Stomach (tissue), 19 donors: ENCODE measurements at places on chromosomes 16 and 17. TPM values are rescaled to one million over a fixed set of nuclear protein-coding genes. Genes with fewer than 3 reads are reported as not detected.

- H3K36me3 ChIP-seq, result peaks cover 7% of the 10 kb centered on the region
- H3K4me3 ChIP-seq, result peak within 1 kb of the TSS; percentile 69
- peak; percentile 45 for DNase-seq
- peaks cover 31% of the 10 kb centered on the region for H3K4me1 ChIP-seq
- H3K27me3 ChIP-seq, result no peaks in the 10 kb centered on the region
Observed at GRCh38 chr16:31202414-31203375, at the start of gene PYCARD. Gene PYCARD, minus strand, starts transcription at chr16:31202760. Its CDS starts 70 bp downstream, at chr16:31202690.

DNA sequence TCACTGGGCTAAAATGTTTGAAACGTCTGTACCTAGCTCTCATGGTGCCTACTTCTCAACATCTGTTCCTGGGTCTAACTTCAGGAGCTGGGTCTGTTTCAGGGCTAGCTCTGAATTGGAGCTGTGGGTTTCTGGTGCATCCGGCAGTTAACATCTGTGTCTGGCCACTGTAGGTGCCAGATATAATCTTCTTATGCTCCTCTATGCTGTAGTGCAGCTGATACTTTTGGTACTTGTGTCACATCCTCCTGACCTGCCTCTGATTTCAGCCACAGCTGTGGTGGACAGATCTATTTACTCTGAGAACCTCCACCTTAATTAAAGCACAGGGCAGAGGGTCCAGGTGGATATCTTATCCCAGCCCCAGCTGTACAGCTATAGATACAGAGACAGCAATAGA lies 496.5 kb upstream of the CDH11 start:
- no peaks in the 10 kb centered on the region for H3K27me3 ChIP-seq
- H3K36me3 ChIP-seq, result no peaks in the 10 kb centered on the region
- H3K4me3 ChIP-seq, result no peak overlapping the region
- no peaks in the 10 kb centered on the region for H3K4me1 ChIP-seq

GRCh38 chr16:84791501-84791900 lies 28.3 kb upstream of the CRISPLD2 start:
- DNase-seq, result no peak
- H3K27me3 ChIP-seq, result no peaks in the 10 kb centered on the region
- H3K4me3 ChIP-seq, result no peak overlapping the region
- peaks cover 26% of the 10 kb centered on the region for H3K4me1 ChIP-seq
- H3K36me3 ChIP-seq, result no peaks in the 10 kb centered on the region
- H3K27ac ChIP-seq, result peak overlapping the region; percentile 47

- H3K4me1 ChIP-seq, result peaks cover 22% of the 10 kb centered on the region
- peak overlapping the region; percentile 54 for H3K4me3 ChIP-seq
- peak; percentile 73 for DNase-seq
- peaks cover 4% of the 10 kb centered on the region for H3K36me3 ChIP-seq
- H3K27ac ChIP-seq, result peak overlapping the region; percentile 80
Observed at GRCh38 chr17:47423406-47424295, 99.9 kb downstream of the EFCAB13 start.

- no peaks in the 10 kb centered on the region for H3K36me3 ChIP-seq
- H3K27ac ChIP-seq, result peak overlapping the region; percentile 83
- H3K27me3 ChIP-seq, result no peaks in the 10 kb centered on the region
- peak; percentile 28 for DNase-seq
- H3K4me3 ChIP-seq, result peak overlapping the region; percentile 41
Observed at GRCh38 chr16:80932708-80933095, 74.0 kb downstream of the CMC2 start.

ZFP3 gene
- total RNA-seq, result 6.6 TPM

PIGW gene
- 12.7 TPM for total RNA-seq

DNA sequence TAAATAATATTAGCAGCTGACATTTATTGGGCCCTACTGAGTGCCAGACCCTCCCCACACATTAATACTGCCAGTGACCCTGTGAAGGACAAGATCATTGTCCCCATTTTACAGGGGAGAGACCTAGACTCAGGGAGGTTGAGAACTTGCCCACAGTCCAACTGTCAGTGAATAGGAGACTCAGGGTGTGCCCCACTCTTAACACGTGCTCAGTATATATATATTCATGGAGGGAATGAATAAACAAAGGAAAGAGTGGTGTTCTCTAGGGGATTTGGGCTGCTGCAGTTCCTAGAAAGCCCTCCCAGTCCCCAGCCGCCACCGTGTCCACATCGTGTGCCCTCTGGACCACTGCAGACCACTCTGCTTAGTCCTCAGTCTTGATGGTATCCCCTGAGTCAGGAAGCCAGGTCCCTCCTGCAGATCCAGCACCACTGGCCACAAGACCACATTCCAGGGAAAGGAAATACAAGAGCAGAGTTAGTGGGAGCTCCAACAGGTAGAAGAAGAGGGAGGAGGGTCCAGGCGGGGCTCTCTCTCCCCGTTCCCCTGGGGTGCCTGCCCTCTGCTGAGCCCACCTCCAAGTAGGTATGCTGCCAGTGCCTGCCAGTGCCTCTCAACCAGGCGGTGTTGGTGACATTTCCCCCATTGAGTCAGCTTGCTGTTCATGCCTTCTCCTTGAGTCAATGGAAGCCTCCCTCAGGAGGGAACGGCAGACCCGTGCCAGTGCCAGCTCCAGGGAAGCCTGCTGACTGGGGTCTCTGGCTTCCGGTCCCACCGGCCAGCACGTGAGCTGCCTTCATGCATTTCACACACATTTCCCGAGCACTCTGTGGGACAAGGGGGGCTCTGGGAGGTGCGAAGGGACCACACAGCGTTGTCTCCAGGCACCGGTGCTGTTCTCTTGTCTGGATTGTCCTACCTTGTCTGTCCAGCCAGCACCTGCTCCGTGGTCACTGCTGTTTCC lies 75.6 kb downstream of the GNAO1 start:
- no peak overlapping the region for H3K27ac ChIP-seq
- no peak overlapping the region for H3K4me3 ChIP-seq
- H3K4me1 ChIP-seq, result no peaks in the 10 kb centered on the region
- no peaks in the 10 kb centered on the region for H3K36me3 ChIP-seq
- H3K27me3 ChIP-seq, result no peaks in the 10 kb centered on the region

DNA sequence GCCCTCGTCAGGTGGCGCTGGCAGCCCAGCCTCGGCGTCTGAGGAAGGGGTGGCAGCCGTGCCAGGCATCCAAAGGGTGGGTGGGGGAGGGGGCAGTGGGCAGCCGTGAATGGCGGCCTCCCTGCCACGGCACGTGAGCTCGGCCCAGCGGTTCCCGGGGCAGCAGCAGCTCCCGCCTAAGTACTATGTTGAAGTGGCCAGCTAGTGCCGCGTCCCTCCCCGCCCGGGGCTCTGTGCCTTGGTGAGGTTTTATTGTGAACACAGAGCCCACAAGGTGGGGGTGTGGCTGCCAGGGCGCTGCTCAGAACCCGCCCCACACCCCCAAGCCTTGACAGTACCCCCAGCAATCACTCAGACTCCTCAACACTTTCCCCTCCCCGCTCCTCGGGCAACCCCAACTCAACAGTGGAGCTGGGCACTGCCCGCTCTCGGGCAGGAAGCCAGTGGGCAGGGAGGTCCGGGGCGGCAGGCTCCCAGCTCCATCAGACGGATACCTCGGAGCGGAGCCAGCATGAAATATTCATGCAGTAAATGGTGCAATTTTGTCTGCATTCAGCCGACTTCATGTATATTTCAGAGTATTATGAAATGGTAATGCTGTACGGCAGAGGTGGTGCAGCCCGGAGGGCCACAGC lies 80.4 kb downstream of the ENGASE start:
- H3K36me3 ChIP-seq, result no peaks in the 10 kb centered on the region
- H3K4me3 ChIP-seq, result no peak overlapping the region
- H3K4me1 ChIP-seq, result no peaks in the 10 kb centered on the region
- no peak for DNase-seq

DNAH9 gene
- 18.3 TPM for total RNA-seq

DNA sequence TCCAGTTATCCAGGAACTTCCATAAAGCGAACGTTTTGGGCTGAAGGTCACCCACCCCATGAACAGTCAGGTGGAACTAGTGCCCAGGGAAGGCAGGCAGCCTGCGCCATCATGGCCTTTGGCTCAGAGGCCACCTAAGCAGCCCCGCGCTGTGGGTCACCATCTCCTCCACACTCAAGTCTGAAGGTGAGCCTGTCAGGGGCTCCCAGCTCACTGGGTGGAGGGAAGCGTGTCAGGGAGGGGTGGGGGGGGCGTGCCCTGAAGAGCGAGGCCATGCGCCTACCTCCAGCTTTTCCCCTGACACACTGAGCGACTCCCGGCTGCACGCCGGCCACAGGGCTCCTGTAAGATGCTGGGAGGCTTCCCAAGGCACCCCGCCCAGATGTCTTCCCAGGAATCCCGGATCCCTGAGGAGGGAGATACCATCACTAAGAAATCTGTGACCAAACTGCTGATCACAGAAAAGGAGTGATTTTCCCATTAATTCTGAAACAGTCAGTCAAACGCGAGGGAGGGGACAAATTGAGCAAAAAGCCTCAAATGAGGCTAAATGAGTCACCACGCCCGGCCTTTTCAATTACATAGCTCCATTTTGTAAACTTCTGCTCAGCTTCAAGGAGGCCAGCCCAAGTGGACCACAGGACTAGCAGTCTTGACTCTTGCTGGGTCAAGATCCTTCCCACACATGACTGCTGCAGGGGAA lies 26.5 kb upstream of the SLC25A19 start:
- H3K27me3 ChIP-seq, result no peaks in the 10 kb centered on the region
- peak overlapping the region; percentile 45 for H3K27ac ChIP-seq
- H3K36me3 ChIP-seq, result peaks cover 23% of the 10 kb centered on the region

GRCh38 chr17:34917381-34917780 lies 43.9 kb downstream of the CCT6B start:
- DNase-seq, result no peak
- H3K27me3 ChIP-seq, result no peaks in the 10 kb centered on the region
- H3K4me1 ChIP-seq, result no peaks in the 10 kb centered on the region
- H3K4me3 ChIP-seq, result no peak overlapping the region
- H3K27ac ChIP-seq, result no peak overlapping the region

- peaks cover 29% of the 10 kb centered on the region for H3K27me3 ChIP-seq
- no peaks in the 10 kb centered on the region for H3K36me3 ChIP-seq
- peak overlapping the region; percentile 72 for H3K4me3 ChIP-seq
- peaks cover 71% of the 10 kb centered on the region for H3K4me1 ChIP-seq
- DNase-seq, result peak; percentile 75
- peak overlapping the region; percentile 94 for H3K27ac ChIP-seq
Observed at GRCh38 chr17:42421507-42422338, 1.3 kb downstream of the CAVIN1 start.

TM4SF5 gene
- total RNA-seq, result 199 TPM

- no peak overlapping the region for H3K4me3 ChIP-seq
- peaks cover 18% of the 10 kb centered on the region for H3K4me1 ChIP-seq
- H3K27ac ChIP-seq, result no peak overlapping the region
- H3K27me3 ChIP-seq, result no peaks in the 10 kb centered on the region
Observed at GRCh38 chr17:60798576-60798975, 120.9 kb downstream of the BCAS3 start.

LGALS9B gene
- total RNA-seq, result 2.2 TPM

GRCh38 chr16:5735444-5735843 lies 637.8 kb upstream of the EEF2KMT start:
- H3K36me3 ChIP-seq, result no peaks in the 10 kb centered on the region
- H3K27ac ChIP-seq, result no peak overlapping the region
- no peaks in the 10 kb centered on the region for H3K27me3 ChIP-seq
- H3K4me1 ChIP-seq, result no peaks in the 10 kb centered on the region

- no peaks in the 10 kb centered on the region for H3K4me1 ChIP-seq
- no peak for DNase-seq
- no peak overlapping the region for H3K4me3 ChIP-seq
Observed at GRCh38 chr16:49504023-49504364, 130.4 kb downstream of the C16orf78 start.

GRCh38 chr16:2924901-2925755 lies 13.4 kb downstream of the FLYWCH1 start:
- no peaks in the 10 kb centered on the region for H3K27me3 ChIP-seq
- no peak for DNase-seq
- peaks cover 39% of the 10 kb centered on the region for H3K36me3 ChIP-seq

KREMEN2 gene
- total RNA-seq, result not detected

PLA2G10 gene
- not detected for total RNA-seq

DNA sequence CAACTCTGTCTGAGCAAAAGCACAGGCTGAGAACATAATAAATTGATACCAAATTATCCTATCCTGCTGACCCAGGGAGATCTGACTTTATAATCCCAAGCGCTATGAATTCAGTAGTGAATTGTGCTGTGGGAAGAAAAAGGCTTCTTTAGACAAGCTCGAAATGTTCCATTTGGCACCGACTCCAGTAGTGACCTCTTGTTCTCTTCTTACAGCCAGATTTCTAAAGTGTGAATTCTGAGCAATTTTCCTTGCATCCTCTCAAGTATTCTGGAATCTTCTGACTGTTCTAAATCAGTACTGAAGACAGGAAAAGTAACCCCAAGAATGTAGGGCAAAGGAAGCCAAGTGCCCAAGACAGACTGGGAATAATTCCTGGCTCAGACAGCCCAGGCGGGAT lies 58.2 kb downstream of the CDYL2 start:
- no peaks in the 10 kb centered on the region for H3K27me3 ChIP-seq
- peaks cover 1% of the 10 kb centered on the region for H3K4me1 ChIP-seq
- no peak overlapping the region for H3K4me3 ChIP-seq
- peak; percentile 43 for DNase-seq
- H3K36me3 ChIP-seq, result no peaks in the 10 kb centered on the region

- no peak overlapping the region for H3K4me3 ChIP-seq
- no peak overlapping the region for H3K27ac ChIP-seq
- H3K27me3 ChIP-seq, result no peaks in the 10 kb centered on the region
Observed at GRCh38 chr17:64329588-64329987, 61.1 kb downstream of the PECAM1 start.

DNA sequence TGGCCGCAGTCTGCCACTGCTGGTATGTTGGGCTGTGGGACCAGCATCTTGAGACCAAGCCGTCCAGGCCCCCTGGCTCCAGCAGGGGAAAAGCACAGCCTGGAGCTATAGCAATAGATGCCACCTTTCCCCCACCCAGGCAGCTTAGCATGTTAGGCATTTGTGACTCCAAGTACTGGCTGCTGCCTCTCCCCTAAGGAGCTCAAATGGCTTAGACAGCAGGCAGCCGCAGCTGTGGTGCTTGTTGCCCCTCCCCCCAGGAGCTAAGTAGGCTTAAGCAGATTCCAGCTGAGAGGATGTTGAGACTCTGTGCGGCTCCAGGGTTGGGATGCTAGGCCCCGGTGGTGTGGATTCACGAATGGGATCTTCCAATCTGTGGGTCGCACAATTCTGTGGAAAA lies 88.8 kb upstream of the ANKFN1 start:
- H3K36me3 ChIP-seq, result no peaks in the 10 kb centered on the region
- H3K4me1 ChIP-seq, result no peaks in the 10 kb centered on the region
- no peaks in the 10 kb centered on the region for H3K27me3 ChIP-seq
- no peak overlapping the region for H3K4me3 ChIP-seq

DNA sequence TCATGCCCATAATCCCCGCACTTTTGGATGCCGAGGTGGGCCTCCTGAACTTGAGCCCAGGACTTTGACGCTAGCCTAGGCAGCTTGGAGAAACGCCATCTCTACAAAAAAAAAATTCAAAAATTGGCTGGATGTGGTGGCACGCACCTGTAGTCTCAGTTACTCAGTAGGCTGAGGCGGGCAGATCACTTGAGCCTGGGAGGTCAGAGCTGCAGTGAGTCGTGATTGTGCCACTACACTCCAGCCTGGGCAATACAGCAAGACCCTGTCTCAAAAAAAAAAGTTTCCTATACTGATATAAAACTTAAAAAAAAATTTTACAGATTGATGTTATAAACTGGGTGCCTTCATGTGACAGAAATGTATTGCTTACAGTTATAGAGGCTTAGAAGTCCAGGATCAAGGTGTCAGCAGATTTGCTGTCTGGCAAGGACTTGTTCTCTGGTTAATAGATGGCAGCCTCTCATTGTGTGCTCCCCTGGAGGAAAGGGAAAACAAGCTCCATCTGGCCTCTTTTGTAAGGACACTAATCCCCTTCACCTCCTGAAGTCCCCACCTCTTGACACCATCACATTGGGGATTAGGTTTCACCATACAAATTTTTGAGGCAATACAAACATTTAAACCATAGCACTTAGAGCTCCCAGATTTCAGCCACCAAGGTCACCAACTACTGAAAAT lies 8.5 kb upstream of the CES3 start:
- no peak overlapping the region for H3K27ac ChIP-seq
- H3K36me3 ChIP-seq, result no peaks in the 10 kb centered on the region
- peaks cover 16% of the 10 kb centered on the region for H3K4me1 ChIP-seq
- peaks cover 12% of the 10 kb centered on the region for H3K27me3 ChIP-seq
- no peak overlapping the region for H3K4me3 ChIP-seq
- DNase-seq, result no peak
